Activated CD4-positive, alpha-beta T cell treated with anti-CD3 and anti-CD28 coated beads for 36 hours (primary cell): ENCODE measurements at places on chromosomes 2 and 18.

- H3K36me3 ChIP-seq = peaks cover 2% of the 10 kb centered on the region
- DNase-seq = peak; percentile 22
- no peaks in the 10 kb centered on the region for H3K27me3 ChIP-seq
- peaks cover 47% of the 10 kb centered on the region for H3K4me1 ChIP-seq
- peak overlapping the region; percentile 58 for H3K27ac ChIP-seq
- no peak overlapping the region for H3K4me3 ChIP-seq
Measured at GRCh38 chr18:35026407-35027061, 14.7 kb upstream of the MAPRE2 start.

DNA sequence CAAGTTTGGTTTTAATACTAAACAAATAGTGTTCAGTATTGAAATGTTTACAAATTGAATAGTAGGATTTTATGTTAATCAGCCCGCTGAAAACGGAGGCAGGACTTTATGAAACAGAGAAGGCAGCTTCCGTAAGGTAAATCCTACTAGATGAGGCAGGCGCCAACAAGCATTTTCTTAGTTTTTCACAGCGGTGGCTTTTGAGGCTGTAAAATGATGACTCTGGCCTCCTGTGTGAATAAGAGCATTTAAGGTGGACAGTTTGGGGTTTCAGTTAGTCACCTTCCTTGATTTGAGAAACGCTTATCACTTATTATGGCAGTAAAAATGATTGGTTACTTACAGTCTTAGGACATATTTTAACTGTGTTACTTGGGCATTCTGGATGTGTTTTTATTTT, 212.9 kb downstream of the PTGR3 start:
- H3K27ac ChIP-seq = no peak overlapping the region
- peaks cover 6% of the 10 kb centered on the region for H3K36me3 ChIP-seq
- peaks cover 33% of the 10 kb centered on the region for H3K4me1 ChIP-seq
- no peaks in the 10 kb centered on the region for H3K27me3 ChIP-seq
- no peak overlapping the region for H3K4me3 ChIP-seq
- DNase-seq = no peak

- H3K4me3 ChIP-seq = no peak overlapping the region
- no peaks in the 10 kb centered on the region for H3K36me3 ChIP-seq
- no peak for DNase-seq
- H3K27ac ChIP-seq = no peak overlapping the region
- H3K4me1 ChIP-seq = no peaks in the 10 kb centered on the region
Measured at GRCh38 chr2:128787616-128788015, 468.9 kb upstream of the HS6ST1 start.

GRCh38 chr2:151577116-151577515, 157.2 kb downstream of the NEB start:
- no peaks in the 10 kb centered on the region for H3K4me1 ChIP-seq
- H3K27me3 ChIP-seq = no peaks in the 10 kb centered on the region
- no peak overlapping the region for H3K4me3 ChIP-seq

DNA sequence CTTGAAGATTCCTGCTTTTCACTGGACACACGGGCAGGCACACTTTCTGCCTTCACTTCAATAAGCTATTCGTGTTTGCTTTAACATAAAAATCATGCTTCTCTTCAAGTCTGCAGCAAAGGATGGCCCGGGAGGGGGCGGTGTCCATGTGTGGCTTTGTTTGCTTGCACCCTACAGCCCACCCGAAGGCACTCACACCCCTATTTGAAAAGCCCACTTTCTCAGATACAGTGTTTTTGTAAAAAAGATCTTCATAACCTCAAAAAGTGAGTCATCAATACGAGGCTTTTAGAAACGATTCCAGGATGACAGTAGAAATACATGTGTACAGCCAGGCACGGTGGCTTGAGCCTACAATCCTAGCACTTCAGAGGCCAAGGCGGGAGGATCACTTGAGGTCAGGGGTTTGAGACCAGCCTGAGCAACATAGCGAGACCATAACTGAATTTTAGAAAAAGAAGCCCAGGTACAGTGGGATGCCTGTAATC, 36.5 kb upstream of the HPCAL1 start:
- no peaks in the 10 kb centered on the region for H3K36me3 ChIP-seq
- H3K4me1 ChIP-seq = peaks cover 6% of the 10 kb centered on the region
- H3K27ac ChIP-seq = peak overlapping the region; percentile 30
- no peaks in the 10 kb centered on the region for H3K27me3 ChIP-seq

GRCh38 chr2:129877795-129878775, 101.4 kb upstream of the RAB6C start:
- H3K4me3 ChIP-seq = peak overlapping the region; percentile 87
- no peak for DNase-seq
- H3K27ac ChIP-seq = no peak overlapping the region

DNA sequence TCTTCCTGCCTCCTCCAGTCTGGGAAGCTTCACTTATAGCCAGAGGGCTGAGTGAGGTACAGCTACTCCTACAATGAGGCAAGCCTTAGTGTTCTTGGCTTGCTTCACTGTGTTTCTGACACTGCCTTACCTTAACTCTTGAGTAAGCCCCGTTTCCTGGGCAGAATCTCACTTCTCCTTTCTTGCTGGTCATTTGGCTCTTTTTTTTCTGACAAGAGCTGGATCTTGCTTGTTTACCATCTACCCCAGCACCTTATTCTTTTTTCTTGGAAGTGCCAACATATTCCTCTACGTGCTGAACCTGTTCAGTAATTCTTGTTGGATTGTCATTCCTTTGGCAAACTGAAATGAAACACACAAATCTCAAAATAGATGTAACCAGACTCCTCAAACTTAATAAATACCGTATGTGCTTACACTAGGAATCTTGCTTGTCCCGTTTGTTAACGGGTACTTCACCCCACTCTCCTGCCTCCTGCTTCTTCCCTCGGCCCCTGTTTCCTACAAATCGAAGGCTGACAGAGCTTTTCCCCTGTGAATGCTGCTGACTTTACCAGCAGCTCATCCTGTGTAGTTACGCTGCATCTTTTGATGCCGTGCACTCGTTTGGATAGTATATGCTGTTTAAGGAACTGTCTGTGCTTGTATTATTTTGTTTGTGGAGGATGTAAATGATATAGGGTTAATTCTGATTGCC, 132.2 kb downstream of the FMNL2 start:
- peaks cover 5% of the 10 kb centered on the region for H3K4me1 ChIP-seq
- no peak overlapping the region for H3K27ac ChIP-seq
- peaks cover 14% of the 10 kb centered on the region for H3K27me3 ChIP-seq
- no peak overlapping the region for H3K4me3 ChIP-seq
- no peak for DNase-seq

DNA sequence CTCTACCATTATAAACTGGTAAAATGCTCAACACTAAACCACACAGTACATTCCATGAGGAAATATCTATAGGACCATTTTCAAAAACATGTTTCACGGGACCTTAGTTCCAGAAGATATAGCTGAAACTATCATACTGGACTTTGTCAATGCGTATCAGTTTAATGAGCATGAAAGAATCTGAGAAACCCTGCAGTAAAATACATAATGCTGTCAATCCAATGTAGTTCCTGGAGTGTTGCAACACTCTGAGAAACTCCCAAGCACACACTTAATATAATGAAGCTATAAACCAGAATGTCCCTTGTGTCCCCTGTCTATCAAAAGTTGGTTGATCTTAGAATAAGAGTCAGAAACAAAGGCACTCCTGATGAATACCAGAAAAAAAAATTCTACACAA, 16.2 kb downstream of the IWS1 start:
- DNase-seq = no peak
- no peaks in the 10 kb centered on the region for H3K27me3 ChIP-seq
- peaks cover 31% of the 10 kb centered on the region for H3K36me3 ChIP-seq
- no peak overlapping the region for H3K27ac ChIP-seq
